Omental fat pad (tissue), 4 donors: ENCODE measurements at places on chromosomes 1 and 21.

GRCh38 chr1:101314244-101314643 is 77.4 kb downstream of the S1PR1 start:
- DNase-seq = no peak

GRCh38 chr1:26701266-26701994 is 5.6 kb downstream of the ARID1A start:
- no peak for DNase-seq

- no peak for DNase-seq
Observed at GRCh38 chr1:66312271-66312990, 221.5 kb upstream of the SGIP1 start.

GRCh38 chr1:46407636-46408035 is 13.5 kb downstream of the FAAH start:
- DNase-seq = no peak
